ENCODE measurements at places on chromosomes 7 and 10. TPM values are rescaled to one million over a fixed set of nuclear protein-coding genes. Genes with fewer than 3 reads are reported as not detected.

DNA sequence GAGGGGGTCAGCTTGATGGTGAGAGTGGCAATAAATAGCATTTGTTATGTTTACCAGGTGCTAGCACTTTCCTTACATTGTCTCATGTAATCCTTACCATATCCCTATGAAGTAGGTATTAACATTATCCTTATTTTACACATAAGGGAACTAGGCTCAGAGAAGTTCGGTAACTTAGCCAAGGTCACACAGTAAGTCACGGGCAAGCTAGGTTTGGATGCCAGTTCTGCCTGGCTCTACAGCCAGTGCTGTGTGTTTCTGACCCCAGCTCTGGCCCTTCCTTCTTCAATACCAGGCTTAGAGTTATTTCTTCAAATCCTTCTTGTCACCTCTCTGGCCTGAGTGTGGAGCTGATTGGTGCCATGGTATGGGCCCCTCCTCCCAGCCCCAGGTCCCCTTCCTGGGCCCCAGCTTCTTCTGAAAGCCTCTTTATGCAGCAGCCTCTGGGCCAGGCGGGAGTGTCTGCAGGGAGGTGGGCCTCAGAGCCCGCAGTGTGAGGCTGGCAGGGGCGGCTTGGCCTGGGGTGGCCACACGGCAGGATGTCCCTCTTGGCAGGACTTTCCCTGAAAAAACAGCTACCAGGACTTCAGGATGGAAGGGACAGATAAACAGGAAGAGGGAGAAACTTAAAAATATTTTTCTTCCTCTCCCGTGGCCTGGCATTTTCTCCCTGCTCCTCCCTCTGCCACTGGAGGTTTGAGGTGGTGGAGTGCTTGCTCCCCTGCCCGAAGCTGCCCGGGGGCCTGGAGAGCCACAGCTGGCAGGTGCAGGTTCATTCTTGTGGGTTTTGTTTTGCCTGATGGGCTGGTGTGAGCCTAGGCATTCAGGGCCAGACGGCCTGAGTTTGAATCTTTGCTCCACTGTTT, 20.6 kb downstream of the PALD1 start:
- H3K4me1 ChIP-seq: peaks cover 14% of the 10 kb centered on the region
- H3K36me3 ChIP-seq: no peaks in the 10 kb centered on the region
- H3K27me3 ChIP-seq: no peaks in the 10 kb centered on the region
- no peak for DNase-seq

C7orf25 gene
- total RNA-seq: 28.2 TPM

DNA sequence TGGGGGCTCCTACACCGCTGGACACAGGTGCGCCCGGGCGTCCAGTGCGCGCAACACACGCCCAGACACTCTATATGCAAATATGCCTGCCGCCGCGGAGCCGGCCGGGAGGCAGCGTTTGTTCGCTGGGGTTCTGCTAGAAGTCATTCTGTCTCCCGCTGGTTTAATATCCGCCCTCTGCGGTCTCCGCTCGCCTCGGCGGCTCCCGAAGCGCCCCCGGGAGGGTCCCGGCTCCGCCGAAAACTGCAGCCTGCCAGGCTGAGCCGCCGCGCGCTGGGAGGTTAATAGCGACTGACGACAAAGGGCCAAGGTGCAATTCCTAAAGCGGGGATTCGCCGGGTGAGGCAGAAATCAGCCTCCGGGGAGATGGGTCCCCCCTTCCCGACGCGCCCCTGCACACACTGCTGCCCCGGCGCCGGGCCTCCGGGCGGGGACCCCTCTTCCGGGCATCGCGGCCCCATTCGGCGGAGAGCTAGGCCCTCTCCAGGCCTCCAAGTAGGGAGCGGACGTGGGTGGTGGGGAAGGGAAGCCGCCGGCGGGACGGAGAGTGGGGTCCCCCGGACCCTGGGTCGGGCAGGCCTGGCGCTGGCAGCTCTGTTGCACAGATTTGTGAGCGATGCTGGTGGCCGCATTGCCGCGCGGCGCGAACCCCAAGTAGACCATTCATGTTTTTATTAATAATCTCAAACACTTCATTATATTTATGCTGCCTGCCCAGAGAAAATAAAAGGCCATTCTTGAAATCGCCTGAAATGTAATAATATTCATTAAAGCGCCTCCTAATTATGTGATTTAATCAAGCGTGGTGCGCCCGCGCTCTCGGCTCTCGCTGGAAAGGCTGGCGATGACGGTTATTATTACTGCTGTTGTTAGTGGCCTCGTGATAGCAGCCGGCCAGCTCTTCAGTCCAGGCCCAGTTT, 9.1 kb downstream of the EN2 start:
- no peak for DNase-seq
- H3K36me3 ChIP-seq: no peaks in the 10 kb centered on the region
- peaks cover 18% of the 10 kb centered on the region for H3K4me1 ChIP-seq
- no peak overlapping the region for H3K4me3 ChIP-seq
- peaks cover 100% of the 10 kb centered on the region for H3K27me3 ChIP-seq

DNA sequence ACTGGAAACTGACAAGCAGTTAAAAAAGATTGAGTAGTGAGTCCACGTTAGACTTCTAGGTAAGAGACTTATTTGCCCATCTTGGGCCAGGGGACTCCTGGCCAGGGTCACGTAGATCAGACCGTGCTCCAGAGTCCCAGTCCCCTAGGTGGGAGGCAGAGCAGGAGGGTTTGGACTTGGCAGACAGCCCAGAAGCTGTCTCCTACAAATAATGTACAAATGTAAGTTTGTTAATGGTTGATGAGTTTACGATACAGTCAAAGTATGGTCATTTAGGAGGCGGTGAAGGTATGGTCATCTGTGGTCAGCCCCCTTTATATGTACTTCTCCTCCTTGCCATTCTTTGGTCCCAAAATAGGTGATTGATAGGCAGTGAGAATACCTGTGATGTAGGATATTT, 28.2 kb downstream of the INPP5F start:
- DNase-seq: no peak
- no peaks in the 10 kb centered on the region for H3K27me3 ChIP-seq
- H3K4me3 ChIP-seq: no peak overlapping the region
- peak overlapping the region; percentile 65 for H3K27ac ChIP-seq
- no peaks in the 10 kb centered on the region for H3K36me3 ChIP-seq

- no peaks in the 10 kb centered on the region for H3K36me3 ChIP-seq
- H3K27ac ChIP-seq: no peak overlapping the region
- no peaks in the 10 kb centered on the region for H3K27me3 ChIP-seq
Observed at GRCh38 chr10:12353399-12354242, 4.3 kb downstream of the CAMK1D start.

CH25H gene
- total RNA-seq: 0.22 TPM

TIAL1 gene
- total RNA-seq: 81.1 TPM

All from tibial nerve (tissue), 4 donors.